Foreskin fibroblast (primary cell): ENCODE measurements at places on chromosomes 3 and 15.

GRCh38 chr15:49023354-49023753 lies 22.9 kb downstream of the SECISBP2L start:
- no peak for DNase-seq

GRCh38 chr15:50698101-50698500 lies 11.5 kb upstream of the TRPM7 start:
- DNase-seq = peak; percentile 37

GRCh38 chr3:123422457-123422856 lies 26.4 kb downstream of the ADCY5 start:
- DNase-seq = no peak

- DNase-seq = no peak
These were observed 3.7 kb downstream of the IFRD2 start for GRCh38 chr3:50288387-50289007.

GRCh38 chr3:55521064-55521737 lies 34.1 kb upstream of the WNT5A start:
- DNase-seq = no peak

GRCh38 chr15:93200837-93201226 lies 111.8 kb upstream of the RGMA start:
- DNase-seq = no peak

GRCh38 chr15:66703540-66703941 lies 1.5 kb downstream of the SMAD6 start:
- DNase-seq = peak; percentile 71

GRCh38 chr3:184568924-184569829 lies 7.6 kb downstream of the EPHB3 start:
- DNase-seq = peak; percentile 97

DNA sequence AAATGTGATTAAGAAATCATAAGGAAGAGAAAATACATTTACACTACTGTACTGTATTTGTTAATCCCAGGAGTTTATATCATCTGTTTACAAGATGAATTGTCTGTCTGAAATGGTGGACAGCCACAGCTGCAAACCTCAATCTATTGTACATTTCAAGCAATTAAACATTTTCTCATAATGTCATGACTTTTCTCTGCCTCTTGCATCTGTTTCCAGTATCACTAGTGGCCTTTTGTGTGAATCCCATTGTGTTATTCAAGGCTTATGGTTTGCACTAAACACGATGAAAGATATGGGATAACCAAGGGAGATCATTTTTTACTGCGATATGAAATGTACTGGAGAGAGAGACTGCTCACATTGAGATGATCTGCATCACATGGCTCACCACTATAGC lies 200.2 kb upstream of the LRRN1 start:
- DNase-seq = no peak

DNA sequence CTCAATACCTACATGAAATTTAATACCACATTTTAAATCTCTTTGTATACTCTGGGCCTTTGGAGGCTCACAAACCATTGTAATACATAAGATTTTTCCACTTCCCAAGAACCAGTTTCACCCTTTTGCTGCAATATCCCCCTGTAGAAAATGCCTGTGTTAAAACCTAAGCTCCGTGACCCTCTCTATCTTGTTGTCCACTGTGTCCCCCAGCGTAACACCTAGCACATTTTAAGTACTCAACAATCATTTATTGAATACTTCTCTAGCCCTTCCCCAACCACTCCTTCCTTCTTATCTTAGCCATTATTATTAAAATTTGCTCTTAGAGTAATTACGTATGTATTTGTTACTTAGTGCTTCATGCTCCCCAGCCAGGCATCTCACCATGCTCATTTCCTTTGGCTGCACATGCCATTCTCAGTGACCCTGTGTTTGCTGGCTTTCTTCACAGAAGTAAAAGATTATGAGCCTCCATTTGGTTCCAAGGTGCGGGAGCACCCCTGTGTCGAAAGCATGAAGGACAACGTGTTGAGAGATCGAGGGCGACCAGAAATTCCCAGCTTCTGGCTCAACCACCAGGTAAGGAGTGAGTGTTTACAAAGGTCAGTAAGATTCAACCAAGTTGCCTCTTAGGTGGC lies 81.6 kb downstream of the TGFBR2 start:
- DNase-seq = no peak

- peak; percentile 29 for DNase-seq
These were observed 246.0 kb downstream of the MYRIP start for GRCh38 chr3:40055361-40055760.

DNA sequence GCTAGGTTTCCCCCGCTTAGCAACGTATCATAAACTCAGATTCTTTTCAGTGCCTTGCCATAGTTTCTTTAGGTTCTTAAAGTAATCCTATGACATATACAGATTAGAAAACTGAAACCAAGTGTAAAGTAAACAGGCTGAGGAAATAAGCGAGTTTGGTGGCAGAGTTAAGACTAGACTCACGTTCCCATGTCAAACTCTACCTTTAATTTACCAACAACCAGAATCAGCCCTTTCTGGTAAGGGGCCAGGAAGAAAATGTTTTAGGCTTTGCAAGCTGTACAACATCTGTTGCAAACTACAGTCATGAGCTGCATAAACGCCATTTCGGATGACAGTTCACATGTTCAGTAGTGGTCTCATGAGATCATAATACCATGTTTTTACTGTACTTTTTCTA lies 128.0 kb upstream of the PRICKLE2 start:
- no peak for DNase-seq

DNA sequence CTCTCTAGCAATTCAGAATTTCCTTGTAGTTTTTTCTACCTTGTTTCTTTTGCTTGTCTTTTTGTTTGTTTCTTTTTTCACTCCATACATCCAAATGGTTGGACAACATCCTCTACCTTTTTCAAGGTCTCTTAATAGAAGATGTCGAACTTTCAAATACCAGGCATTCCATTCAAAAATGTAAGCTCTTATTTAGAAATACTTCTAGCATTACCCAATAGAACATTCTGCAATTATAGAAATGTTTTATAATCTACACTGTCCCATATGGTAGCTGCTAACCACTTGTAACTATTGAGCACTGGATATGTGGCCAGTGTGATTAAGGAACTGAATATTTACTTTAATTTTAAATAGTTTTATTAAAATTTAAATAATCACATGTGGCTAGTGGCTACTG lies 196.2 kb upstream of the MRPL3 start:
- DNase-seq = peak; percentile 31

GRCh38 chr3:138097192-138098172 lies 17.9 kb downstream of the DZIP1L start:
- DNase-seq = no peak

DNA sequence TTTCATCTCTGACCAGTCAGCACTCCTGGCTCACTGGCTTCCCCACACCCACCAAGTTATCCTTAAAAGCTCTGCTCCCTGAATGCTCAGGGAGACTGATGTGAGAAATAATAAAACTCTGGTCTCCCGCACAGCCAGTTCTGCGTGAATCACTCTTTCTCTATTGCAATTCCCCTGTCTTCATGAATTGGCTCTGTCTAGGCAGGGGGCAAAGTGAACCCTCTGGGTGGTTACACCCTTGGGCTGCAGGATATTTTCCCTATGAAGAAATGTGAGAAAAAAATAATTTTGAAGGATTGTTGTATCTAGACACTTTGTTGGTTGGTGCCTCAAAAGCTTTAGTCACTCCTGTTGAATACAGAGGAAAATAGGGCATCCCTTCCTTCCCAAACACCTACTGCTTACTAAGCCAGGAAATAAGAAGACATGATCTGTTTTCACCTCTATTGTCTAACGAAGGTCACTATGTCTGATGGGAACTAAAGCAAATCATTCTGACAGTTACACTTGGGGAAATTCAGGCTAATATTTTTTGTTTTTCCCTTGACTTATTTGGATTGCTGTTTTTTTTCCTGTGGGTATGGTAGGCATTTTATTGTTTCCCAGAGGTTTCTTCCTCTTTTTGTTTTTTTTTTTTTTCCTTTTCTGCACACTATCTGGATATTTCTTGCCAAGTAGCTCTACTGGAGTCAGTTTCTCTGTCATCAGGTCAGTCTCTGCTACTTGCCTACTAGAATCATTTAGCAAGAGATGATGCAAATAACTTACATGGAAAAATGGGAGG lies 15.3 kb upstream of the TNFSF10 start:
- DNase-seq = no peak

DNA sequence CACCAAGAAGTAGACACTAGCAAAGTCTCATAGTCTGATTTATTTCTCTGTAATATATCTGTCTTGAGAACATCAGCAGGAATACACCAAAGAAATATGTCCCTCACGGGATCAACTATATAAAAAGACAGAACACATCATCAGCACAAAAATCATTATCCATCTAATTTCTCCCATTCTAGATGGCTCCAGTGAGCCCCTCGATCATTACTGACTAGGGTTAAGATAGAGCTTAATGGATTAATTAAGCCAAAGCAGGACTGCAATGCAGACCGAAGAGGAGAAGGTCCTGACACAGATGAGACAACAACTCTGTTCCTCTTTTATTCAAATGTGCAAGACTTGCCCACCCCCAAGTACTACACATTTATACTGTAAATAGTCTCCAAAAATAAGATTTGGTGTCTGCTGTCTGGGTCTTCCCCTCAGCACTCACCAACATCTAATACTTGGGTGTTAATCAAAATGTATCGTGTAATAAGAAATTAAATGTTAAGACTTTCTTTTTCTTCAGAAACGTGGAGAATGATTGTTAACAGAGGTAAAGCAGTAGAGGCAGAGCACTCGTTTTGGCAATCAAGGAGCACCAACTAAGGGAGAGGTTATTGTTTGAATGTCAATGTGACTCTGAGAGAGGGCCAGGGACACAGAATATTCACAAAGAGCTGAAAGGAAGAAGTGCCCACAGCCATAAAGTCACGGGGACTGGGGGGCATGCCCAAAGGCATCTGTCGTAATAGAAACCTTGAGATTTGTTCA lies 133.6 kb downstream of the TIGIT start:
- no peak for DNase-seq
